Activated T-helper 1 cell treated with Interleukin-2 at 50 U/mL for 16 hours (primary cell): ENCODE measurements at places on chromosomes 1 and 21.

- DNase-seq, result no peak
Observed at GRCh38 chr1:22217811-22218460, 75.0 kb upstream of the WNT4 start.

- DNase-seq, result no peak
Observed at GRCh38 chr1:43067977-43068751, 103.9 kb downstream of the EBNA1BP2 start.

GRCh38 chr1:118147522-118147921, 37.5 kb downstream of the SPAG17 start:
- DNase-seq, result no peak

- DNase-seq, result no peak
Observed at GRCh38 chr1:167489571-167490340, 28.6 kb downstream of the CD247 start.

DNA sequence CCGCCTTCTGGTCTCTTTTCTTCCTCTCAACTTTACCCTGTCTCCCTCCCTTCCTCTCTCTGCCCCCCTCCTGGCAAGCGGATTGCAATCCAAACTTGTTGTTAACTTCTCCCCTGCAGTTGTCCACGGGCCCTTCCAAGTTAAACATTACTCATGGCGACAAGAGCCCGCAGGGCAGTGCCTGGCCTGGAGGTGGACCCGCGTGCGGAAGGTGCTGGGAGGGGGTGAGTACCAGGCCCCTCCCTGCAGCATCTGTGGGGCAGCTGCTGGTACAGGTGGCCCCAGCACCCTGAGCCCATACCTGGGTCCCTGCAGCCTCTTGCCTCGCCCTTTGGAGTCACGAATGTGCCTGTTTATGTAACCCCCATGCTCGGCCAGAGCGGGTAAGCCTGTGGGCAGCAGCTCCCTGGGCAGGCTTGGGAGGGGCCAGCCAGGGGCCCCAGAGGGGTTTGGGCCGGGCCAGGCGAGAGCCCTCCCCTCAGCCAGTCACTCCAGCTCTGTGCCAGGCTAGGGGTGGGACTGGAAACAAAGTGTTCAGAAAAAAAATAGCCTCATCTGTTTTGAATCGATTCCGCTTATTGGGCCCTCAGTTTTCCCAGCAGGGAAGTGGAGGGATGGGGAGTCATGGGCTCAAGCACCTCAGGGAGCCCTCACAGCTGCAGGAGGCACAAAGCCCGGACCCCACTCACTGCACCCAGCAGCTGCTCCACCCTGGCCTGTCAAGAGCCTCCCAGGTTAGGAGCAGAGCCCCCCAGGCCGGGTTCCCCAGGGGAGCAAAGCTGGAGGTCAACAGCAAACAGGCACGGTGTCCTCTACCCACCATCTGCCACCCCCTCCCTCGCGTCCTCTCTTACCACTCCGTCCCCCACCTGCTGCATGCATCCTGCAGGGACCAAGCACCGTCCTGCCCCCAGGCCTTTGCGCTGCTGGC, 14.0 kb upstream of the FAAP20 start:
- no peak for DNase-seq
